ENCODE measurements at places on chromosomes 16 and 17. TPM values are rescaled to one million over a fixed set of nuclear protein-coding genes. Genes with fewer than 3 reads are reported as not detected.
A peak's percentile ranks its signal among the peaks of the same experiment; 100 is the strongest.

HEATR9 gene
- total RNA-seq: not detected

CCL17 gene
- total RNA-seq: not detected

DNA sequence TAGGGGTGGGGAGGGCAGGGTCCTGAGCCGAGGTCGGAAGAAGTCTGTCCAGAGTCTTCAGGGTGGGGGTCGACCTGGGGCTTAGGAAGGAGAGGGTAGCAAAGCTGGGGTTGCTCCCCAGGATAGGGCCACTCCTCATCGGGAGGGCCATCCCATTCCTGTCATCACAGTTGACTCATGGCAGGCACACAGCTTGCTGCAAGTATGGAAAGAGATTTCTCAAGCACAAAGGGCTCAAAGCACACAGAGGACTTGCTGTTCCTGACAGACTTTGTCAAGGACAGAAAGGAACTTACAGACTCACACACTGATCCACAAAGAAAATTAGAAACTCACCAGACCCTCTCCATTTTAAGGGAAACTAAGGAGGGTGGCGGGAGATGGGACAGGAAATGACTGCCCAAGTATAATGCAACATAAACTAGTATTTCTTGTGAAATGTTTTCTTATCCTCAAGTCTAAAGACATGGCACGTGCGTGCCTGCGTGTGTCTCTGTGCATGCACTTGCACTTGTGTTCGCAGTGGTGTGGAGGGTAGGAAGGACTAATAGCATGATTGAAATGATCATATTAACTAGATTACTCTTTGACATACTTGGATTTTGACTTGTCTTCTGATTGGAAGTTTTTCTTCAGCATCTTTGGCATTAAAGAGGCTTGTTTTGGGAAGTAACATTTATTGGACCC is 2.4 kb downstream of the AOC2 start:
- peaks cover 42% of the 10 kb centered on the region for H3K36me3 ChIP-seq
- no peaks in the 10 kb centered on the region for H3K27me3 ChIP-seq
- DNase-seq: peak; percentile 30
- no peak overlapping the region for H3K4me3 ChIP-seq
- no peak overlapping the region for H3K27ac ChIP-seq

- peaks cover 6% of the 10 kb centered on the region for H3K4me1 ChIP-seq
- no peak overlapping the region for H3K4me3 ChIP-seq
- no peaks in the 10 kb centered on the region for H3K36me3 ChIP-seq
- no peaks in the 10 kb centered on the region for H3K27me3 ChIP-seq
These were observed 157.4 kb downstream of the PRKCA start for GRCh38 chr17:66459811-66460270.

ZG16B gene
- total RNA-seq: not detected

DNA sequence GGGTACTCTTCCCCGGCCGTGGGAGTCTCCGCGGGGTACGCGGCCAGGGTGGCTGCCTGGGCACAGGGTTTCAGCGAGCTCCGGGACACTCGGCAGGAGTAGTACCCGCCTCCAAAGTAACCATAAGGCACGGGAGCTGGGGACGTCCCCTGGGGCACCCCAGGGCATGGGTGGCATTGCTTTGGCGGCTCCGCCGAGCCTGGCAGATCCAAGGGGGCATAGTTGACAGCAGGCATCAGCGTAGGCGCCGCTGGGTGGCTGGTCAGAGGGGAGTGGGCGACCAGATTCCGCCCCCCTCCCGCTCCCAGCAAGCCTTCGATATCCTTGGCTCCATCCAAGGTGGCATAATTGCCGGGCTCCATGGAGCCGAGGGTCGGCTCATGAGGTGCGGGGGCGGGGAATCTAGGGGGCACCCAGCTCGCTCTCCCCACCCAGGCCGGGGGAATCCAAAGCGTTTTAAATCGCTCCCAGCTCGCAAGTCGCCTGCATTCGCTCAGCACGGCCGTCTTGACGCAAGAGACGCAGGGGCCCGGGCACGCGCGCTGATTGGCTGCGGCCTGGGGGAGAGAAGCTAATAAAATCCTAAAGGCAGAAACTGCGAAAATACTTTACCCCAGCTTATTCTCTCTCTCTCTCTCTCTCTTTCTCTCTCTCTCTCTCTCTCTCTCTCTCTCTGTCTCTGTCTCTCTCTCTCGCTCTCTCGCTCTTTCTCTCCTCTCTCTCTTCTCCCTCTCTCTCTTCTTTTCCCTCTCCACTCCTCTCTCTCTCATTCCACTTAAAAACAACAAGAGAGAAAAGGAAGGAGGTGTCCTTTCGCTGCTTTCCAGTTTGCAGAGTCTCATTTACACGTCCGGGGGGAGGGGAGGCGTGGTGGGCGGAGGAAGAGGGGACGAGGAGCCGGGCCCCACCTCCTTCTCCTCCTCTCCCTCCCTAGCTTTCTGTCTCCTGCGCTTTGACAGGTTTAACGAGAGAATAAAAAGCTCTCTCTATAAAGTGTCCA is at the start of gene HOXB13:
TSS of gene HOXB13 (minus strand) at position 519 of the 1,000 bp plus-strand sequence. CDS start at position 362, 157 bp downstream.
- H3K36me3 ChIP-seq: no peaks in the 10 kb centered on the region
- peak within 1 kb of the TSS; percentile 56 for H3K4me3 ChIP-seq
- peaks cover 12% of the 10 kb centered on the region for H3K4me1 ChIP-seq
- no peak for DNase-seq

DNA sequence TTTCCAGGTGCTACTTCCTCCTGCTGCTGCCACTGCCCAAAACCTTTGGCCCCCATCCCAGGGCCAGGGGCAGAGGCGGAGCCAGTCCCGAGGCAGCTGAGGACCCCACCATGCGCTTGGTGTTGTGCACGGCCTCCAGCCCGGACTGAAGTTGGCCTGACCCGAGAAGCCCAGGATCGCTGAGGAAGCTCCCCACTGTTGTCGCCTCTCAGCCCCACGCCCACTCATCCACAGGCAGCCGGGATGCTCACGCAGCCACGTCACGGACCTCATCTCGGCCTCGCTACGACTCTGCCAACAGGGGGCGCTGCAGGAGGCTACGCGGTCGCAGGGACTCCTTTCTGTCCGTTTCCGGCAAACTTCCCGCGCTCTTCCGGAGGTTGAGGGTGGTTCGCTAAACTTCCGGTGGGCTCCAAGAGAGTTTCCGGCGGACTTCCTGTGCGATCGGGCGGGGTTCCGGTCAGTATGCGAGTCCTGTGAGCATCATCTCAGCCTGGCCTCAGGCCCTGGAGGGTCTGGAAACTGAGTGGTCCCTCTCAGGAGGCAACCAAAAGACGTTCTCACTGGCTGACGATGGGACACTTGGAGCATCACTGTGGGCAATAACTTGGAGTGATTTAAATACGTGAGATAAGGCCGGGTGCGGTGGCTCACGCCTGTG is 12.4 kb downstream of the ZG16B start:
- DNase-seq: peak; percentile 72
- H3K36me3 ChIP-seq: no peaks in the 10 kb centered on the region
- no peak overlapping the region for H3K27ac ChIP-seq
- no peaks in the 10 kb centered on the region for H3K27me3 ChIP-seq

- no peak for DNase-seq
- H3K4me3 ChIP-seq: no peak overlapping the region
- H3K27ac ChIP-seq: no peak overlapping the region
These were observed 152.2 kb upstream of the NOG start for GRCh38 chr17:56441308-56441707.

DNA sequence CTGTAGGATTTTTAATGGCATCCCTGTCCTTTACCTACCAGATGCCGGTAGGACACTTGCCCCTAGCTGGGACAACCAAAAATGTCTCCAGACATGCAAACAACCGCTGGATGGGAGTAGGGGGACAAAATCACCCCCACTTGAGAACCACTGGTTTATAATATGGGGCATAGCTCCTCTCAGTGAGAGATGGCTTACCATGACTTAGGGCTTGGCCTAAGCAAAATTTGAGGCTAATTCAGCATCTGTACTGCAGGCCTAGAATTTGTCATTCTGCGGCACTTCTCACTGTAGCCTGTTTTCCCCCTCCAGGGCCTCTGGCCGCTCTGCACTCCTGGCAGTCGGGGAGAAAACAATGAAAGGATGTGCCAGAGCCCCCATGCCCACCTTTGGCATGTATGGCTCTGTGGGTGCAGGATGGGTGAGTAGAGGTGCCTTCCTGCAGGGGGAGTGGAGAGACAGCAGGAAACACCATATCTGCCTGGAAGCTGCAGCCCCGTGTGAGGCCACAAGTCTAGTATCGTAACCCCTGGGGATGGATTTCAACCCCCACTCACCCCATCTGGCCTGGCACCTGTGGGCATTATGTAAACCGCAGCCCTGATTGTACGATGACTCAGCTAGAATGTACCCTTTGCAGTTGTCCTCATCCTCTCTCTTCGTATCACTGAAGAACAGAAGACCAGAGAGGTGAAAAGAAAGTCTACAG is 268.1 kb downstream of the SOX9 start:
- H3K4me3 ChIP-seq: no peak overlapping the region
- no peaks in the 10 kb centered on the region for H3K36me3 ChIP-seq
- no peaks in the 10 kb centered on the region for H3K27me3 ChIP-seq
- no peak for DNase-seq
- H3K27ac ChIP-seq: no peak overlapping the region
- H3K4me1 ChIP-seq: no peaks in the 10 kb centered on the region

DNA sequence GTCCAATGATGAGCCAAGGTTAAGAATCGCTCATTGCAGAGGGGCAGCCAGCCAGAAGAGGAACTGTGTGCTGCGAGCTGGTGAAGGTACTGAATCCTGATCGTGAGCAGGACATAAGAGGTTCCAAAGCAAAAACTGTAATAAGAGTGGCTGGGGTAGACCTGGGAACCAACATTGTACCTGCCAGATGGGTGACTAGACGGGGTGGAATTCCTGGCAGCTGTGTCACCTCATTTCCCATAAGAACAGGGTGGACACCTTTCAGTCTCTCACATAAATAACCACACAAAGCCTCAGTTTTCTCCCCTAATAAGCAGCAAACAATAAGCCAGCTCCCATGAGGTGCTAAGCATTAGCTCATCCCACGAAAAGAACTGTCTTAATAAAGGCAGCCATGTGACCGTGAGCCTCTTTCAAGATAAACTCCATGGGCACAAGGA is 290.3 kb downstream of the SOX9 start:
- no peak for DNase-seq
- no peak overlapping the region for H3K27ac ChIP-seq
- no peak overlapping the region for H3K4me3 ChIP-seq
- H3K4me1 ChIP-seq: no peaks in the 10 kb centered on the region

CCL14 gene
- 6.4 TPM for total RNA-seq

CHST6 gene
- total RNA-seq: 0.04 TPM

DNA sequence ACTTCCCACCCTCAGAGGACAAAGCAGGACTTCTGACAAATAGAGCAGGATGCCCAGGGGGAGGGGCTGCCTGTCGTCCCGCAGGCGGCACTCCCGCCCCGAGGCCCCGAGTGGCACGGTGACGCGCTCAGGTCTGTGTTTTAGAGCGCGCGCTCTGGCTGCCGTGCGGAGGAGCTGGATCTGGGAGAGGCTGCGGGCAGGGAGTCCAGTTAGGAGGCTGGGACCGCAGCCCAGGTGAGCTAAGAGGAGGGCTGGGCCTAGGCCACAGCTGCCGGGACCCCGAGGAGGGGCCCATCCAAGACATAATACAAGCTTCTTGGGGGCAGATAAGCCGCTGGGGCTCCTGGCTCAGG is 6.4 kb downstream of the DOC2A start:
- H3K27ac ChIP-seq: no peak overlapping the region
- no peaks in the 10 kb centered on the region for H3K27me3 ChIP-seq
- peak; percentile 52 for DNase-seq
- H3K4me3 ChIP-seq: no peak overlapping the region

DNA sequence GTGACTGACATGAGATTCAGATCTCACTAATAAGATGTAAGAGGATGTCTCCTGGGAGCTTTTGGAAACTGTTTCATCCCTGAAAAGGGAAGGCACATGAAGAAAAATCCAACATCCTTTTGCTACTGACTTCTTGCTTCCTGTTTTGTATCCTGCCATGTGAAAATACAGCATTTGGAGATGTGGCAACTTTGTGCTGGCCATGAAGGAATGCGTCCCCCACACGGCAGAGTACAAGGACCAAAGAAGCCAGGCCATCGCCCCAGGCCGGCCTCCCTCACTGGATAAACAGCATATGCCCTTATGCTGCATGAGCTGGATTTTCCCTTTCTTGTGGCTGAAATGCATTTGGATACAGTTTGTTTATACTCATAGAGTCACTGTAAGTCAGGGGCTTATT is 5.5 kb upstream of the HASPIN start:
- H3K4me1 ChIP-seq: peaks cover 16% of the 10 kb centered on the region
- H3K36me3 ChIP-seq: peaks cover 78% of the 10 kb centered on the region
- H3K4me3 ChIP-seq: no peak overlapping the region

DNA sequence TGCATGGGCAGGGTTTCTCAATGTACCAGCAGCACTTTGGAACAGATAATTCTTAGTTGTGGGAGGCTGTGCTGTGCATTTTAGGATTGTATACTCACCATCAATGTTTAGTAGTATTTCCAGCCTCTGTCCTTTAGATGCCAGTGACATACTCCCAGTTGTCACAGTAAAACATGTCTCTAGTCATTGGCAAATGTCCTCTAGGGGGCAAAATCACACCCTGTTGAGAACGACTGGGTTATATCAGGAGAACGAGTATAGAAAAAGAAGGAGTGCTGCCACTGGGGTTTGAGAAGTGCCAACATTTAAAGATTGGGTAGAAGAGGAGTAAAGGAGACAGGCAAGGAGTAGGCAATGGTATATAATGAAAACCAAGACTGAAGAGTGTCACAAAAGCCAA is 37.9 kb upstream of the SMIM36 start:
- no peaks in the 10 kb centered on the region for H3K4me1 ChIP-seq
- H3K36me3 ChIP-seq: no peaks in the 10 kb centered on the region
- H3K27me3 ChIP-seq: peaks cover 4% of the 10 kb centered on the region
- H3K4me3 ChIP-seq: no peak overlapping the region

KIF19 gene
- total RNA-seq: 0.17 TPM

CBLN1 gene
- total RNA-seq: 0.25 TPM
